Mesenteric fat pad (tissue), 1 donor: ENCODE measurements at places on chromosomes 12 and 14. TPM values are rescaled to one million over a fixed set of nuclear protein-coding genes. Genes with fewer than 3 reads are reported as not detected.

Gene LRP1
- total RNA-seq: 954 TPM

Gene KLRB1
- total RNA-seq: 0.39 TPM

Gene LMNTD1
- total RNA-seq: not detected

Gene TMEM119
- 13.0 TPM for total RNA-seq

Gene ACSS3
- 36.2 TPM for total RNA-seq

Gene GLT1D1
- total RNA-seq: 4.1 TPM

GRCh38 chr12:5200278-5201087 is 156.8 kb downstream of the KCNA5 start:
- DNase-seq: no peak

GRCh38 chr14:97021001-97021400 is 223.8 kb downstream of the VRK1 start:
- DNase-seq: no peak

- no peak for DNase-seq
Measured at GRCh38 chr12:94676922-94677321, 26.6 kb upstream of the TMCC3 start.
